ENCODE measurements at places on chromosomes 6 and 20.

DNA sequence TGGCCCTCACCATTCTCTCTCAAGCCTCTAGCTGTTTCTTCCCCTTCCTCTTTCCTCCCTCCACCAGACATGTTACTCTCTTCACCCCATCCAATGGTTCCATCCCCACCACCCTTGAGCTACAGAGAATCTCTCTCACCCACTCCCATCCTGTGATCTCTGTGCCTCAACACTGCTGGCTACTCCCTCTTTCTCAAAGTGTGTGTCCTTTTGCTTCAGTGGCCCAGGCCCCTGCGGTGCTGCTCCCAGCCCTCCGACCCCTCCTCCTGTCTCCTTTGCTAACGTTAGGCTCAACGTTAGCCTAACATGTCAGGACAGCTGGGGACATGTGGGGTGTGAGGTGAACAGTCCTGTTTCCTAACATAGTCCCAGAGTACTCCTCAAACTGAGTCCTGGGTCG lies 5.9 kb downstream of the NELFE start:
- DNase-seq, result no peak

DNA sequence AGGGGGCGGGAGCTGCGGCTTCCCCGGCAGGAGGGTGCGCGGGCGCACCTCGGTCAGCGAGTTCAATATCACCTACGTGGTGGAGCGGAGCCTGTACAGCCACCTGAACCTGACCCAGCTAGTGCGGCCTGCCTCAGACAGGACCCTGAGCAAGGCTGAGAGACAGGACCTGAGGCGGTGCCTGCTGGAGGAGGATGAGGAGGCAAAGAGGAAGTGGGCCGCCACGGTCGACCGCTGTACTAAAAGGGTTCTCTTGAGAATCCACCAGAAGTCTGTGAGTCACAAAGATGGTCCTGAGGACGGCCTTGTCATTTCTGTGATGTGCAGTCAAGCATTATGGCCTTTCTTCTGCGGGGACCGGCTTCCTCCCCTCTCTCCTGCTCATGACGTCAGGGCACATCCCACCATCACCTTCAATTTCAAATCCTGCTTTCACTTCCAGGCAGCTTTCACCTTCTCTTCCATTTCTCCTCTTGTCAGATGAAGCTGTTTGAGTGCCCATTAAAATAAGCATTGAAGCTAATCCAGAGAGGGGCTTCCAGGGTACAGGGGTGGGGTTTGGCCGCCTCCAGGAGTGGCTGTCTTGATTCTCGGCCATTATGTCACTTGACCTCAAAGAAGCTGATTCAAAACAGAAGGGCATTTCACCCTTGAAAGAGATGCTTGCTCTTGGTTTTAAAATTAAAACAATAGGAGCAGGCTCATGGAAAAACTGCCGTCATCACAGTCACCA lies 177.6 kb downstream of the SASH1 start:
- DNase-seq, result no peak

DNA sequence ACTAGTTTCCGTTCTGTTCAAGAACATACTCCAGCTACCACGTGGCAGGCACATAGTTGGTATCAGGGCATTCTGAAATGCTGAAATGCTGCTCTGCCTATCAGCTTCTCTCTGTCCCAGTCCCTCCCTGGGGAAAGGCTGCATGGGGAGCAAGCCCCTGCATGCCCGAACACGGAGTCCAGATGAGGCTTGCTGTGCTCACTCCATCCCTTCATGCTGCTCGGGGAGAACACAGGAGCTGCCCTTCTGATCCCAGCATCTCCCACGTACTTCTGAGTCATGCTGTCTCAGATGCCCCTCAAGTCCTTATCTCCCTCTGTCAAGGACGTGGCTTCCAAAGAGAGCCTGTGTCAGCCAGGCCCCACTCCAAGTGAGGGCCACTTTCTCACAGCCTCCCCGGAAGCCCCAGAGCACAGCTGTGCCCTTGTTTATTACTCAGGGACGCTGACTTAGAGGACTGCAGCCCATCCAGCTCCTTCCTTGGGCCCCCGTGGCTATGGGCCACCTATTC lies 29.4 kb downstream of the THBS2 start:
- no peak for DNase-seq

DNA sequence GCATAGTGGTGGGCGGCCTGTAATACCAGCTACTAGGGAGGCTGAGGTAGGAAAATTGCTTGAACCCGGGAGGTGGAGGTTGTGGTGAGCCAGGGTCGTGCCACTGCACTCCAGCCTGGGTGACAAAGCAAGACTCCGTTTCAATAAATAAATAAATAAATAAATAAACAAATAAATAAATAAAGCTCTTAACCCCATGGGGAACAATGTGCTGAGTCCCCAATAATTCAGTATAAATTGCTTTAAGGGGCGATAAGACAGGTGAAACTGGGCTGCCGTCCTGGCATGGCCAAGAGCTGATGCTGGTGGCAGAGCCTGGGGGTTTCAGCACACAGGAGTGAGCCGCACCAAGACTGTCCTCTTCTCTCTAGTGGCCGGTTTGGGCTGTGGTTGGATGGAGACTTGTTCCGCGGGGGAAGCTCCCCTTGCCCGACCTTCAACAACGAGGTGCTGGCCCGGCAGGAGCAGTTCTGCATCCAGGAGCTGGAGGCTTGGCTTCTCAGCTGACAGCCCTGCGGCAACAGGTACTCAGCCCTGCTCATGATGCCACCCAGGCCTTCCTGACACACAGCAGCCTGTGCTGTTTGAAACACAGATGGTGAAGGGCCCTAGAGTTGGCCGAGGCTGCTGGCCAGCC lies 13.1 kb downstream of the TLDC2 start:
- DNase-seq, result no peak

DNA sequence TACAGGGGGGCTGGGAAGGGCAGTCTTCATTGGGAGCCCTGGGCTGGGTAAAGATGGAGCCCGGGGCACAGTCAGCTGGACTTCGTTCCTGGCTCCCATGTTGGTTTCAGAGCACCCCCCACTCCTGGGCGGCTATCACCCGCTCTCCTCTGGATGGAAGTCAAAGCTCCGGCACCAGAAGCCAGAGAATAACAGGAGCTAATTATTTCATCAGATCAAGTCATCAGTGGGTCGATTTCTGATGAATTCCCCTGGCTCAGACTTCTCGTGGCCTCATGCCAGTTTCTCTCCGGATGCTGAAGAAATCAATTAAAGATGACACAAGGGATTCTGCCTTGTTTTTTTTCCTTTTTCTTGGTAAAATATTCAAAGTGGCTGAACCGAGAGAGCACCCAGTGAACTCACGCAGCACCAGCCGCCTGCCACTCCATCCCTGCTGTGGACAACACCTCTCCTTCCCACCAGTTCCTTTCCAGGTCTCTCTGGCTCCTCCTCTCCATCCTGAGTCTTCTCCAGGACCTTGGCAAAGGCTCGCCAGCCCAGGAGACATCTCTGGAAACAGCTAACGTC lies 22.5 kb downstream of the SULF2 start:
- DNase-seq, result no peak

DNA sequence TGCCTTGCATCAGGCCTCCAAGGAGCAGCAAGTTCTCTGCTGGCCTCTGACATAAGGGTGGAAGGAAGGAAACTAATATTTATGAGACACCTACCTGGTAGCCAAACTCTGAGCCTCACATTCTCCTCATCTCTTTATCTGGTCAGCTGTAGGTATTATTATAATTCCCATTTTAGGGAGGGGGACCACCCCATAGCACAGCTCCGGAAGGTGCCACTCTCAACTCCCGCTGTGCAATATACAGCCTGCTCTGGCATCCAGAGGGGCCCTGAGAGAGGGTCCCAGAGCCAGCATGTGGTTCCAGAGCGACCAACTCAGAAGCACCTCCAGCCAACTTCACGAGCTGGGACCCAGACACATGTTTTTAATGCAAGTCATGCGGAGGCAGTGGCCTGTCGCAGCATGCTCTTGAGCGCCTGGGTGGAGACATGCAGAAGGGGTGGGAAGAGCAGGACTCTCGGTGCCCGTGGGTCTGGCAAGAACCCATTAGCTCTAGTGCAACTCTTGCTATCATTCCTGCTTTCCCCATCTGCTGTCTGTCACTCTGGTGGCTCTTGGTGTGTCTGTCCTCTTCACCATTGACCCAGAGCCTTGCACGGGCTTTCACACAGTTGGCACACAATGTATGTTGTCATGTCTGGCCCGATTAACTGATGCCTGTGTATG lies 15.0 kb upstream of the MYMX start:
- no peak for DNase-seq

DNA sequence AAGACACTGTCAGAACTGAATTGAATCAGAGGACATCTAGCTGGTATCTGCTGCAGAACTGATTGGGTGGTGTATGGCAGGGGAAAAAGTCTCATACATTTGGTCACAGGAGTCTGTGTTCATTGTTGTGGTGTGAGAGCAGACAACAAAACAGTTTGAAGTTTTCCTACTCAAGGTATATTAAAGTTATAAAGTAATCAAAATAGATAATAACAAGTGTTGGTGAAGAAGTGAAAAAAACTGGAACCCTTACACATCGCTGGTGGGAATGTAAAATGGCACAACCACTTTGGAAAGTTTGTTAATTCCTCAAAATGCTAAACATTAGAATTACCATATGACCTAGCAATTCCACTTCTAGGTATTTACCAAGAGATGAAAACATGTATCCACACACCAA lies 24.7 kb downstream of the SRPK1 start:
- no peak for DNase-seq

GRCh38 chr6:46134216-46134615 lies 4.4 kb downstream of the ENPP4 start:
- DNase-seq, result no peak

DNA sequence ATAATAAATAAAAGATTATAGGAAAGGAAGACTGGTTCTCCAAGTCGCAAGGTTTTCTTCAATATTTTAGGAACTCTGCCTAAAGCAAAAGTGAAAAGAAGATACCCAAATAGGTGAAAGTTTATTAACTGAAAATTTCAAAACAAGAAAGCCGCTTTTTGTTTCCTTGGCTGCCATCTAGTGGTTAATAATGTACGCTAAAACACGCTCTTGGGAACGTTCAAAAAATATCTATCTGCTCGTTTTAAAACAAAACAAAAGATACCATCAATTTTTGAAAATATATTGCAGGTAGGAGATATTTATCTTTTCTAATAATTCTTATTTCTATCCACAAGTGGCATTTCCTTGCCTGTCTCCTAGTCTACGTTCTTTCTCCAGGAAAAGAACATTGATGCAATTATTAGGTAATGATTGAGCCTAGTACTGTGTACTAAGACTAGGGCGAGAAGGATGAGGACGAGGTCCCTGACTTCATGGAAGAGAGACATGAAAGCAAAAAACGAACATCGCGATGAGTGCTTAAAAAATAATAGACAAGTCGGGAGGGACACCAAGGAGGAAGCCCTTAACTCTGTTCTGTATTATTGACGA lies 97.2 kb downstream of the SPTLC3 start:
- no peak for DNase-seq

DNA sequence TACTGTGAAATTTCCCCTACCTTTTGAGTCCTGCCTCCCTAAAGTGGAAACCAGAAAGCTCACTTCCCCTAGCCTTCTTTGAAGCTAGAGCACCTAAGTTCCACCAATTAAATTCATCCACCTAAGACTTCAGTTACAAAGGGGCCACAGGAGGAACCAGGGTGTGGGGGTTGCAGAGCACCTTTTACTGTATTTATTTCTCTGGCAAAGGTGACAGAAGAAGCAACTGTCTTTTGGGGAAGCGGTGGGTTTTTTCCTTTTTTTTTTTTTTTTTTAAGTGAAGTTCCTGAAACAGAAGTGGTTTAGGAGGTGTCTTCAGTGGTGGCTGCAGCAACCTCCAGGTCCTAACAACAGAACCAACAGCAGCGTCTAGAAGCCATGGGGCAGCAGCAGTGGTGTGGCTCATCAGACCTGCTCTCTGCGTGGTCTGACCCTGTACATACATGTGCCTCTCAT lies 13.1 kb downstream of the PSMB9 start:
- DNase-seq, result no peak

DNA sequence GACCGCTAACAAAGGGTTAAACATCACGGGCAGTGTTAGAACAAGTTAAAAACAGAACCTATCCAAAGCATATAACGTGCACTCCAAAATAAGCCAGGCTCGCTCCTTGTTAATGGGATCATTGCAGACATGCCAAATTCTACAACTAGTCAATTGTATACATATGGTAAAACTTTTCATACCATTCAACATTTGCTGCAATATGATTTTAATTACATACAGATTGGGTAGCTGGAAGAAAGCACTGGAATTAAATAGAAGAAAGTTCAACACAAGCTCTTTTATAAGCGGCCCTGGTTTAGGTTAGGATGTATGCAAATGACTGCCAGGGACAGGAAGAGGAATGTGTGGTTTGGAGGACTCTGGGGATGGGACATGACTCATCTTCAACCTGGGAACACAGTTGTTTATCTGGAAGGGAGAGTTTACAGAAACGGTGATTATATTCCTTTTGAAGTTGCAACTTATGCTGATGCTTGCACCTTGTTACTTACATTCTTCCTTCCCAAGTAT lies 62.5 kb upstream of the TIAM2 start:
- no peak for DNase-seq

DNA sequence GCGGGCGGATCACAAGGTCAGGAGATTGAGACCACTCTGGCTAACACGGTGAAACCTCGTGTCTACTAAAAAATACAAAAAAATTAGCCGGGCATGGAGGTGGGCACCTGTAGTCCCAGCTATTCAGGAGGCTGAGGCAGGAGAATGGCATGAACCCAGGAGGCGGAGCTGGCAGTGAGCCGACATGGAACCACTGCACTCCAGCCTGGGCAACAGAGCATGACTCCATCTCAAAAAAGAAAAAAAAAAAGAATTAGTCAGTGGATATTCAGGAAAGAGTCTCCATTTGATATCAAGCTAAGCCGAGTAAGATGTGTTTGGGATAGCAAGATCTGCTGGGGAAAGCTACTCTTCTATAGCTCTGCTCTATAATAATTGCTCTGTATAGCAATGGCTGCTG lies 41.0 kb downstream of the MOCS1 start:
- DNase-seq, result no peak

- no peak for DNase-seq
Measured at GRCh38 chr6:161439093-161439492, 165.2 kb upstream of the AGPAT4 start.

DNA sequence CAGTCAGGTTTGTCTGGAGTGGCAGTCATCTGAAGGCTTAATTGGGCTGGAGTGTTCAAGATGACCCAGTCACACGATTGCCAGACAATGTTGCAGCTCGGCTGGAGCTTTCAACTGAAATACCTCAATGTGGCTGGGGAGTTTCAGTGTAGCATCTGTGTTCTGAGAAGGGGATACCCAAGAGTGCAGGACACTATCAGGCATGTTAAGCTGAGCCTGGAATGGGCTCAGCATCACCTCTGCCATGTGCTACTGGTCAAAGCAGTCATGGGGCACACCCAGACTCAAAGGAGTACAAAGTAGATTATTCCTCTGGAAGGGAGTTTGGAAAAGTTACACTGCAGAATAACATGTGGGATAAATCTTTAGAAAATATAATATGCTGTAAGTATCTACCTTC lies 363.9 kb downstream of the KIF16B start:
- DNase-seq, result no peak

GRCh38 chr6:7647504-7647903 lies 57.5 kb downstream of the SNRNP48 start:
- no peak for DNase-seq

DNA sequence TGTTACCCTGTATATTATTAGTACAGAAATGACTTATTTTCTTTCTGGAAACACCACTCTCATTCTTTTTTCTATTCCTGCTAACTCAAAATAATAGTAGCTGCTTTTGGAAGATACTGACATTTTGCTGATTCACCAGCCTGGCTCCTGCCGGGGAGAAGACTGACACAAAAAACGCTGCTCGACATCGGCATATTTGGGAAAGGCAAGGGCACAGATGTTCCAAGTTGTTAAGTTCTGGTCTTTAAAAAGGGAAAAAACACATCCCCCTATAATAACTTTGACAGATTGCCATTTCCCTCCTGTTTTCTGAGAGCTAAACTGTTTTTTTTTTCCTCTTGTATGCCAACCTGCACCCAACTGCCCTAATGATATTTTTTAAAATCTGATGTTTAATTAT lies 55.4 kb downstream of the CTNNBL1 start:
- no peak for DNase-seq

Measured in stimulated activated CD4-positive, alpha-beta T cell treated with anti-CD3 and anti-CD28 coated beads, Interleukin-15, amount 100 ng/mL, for 24 hours (primary cell).